ENCODE measurements at places on chromosomes 16 and 17. TPM values are rescaled to one million over a fixed set of nuclear protein-coding genes. Genes with fewer than 3 reads are reported as not detected.

The ARHGAP23 gene
- 0.43 TPM for total RNA-seq

The NLRC3 gene
- total RNA-seq: 26.2 TPM

The TERF2IP gene
- 89.9 TPM for total RNA-seq

The UBALD2 gene
- total RNA-seq: 262 TPM

The MT3 gene
- 1.6 TPM for total RNA-seq

The RDM1 gene
- 8.4 TPM for total RNA-seq

The CCL8 gene
- not detected for total RNA-seq

The NPIPB6 gene
- total RNA-seq: 5.2 TPM

The CDT1 gene
- 240 TPM for total RNA-seq

DNA sequence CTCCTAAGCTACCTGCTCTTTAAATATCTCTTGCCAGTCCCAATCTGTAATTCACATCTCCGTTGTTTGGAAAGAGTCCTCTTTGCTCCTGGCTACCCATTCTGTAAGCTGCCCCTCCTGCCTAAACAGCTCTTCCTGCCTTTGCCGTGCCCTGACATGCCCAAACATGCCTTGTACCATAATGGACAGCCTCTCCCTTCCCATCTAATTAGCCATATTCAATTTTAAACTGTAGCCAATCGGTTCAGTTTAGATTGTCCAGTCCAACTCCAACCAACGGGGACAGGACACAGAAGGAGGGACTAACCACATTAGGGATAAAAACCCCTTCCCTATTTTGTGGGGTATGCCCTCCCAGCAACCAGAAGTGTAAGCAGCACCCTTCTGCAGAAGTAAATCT lies 30.6 kb upstream of the CLEC3A start:
- DNase-seq: no peak

GRCh38 chr16:4403133-4403949 lies 13.1 kb downstream of the CORO7 start:
- DNase-seq: no peak

GRCh38 chr17:9587969-9588656 lies 11.7 kb downstream of the CFAP52 start:
- DNase-seq: no peak

GRCh38 chr17:4881761-4882555 lies 17.4 kb upstream of the C17orf107 start:
- DNase-seq: peak; percentile 68

GRCh38 chr16:59540621-59541020 lies 806.5 kb upstream of the GOT2 start:
- DNase-seq: no peak

DNA sequence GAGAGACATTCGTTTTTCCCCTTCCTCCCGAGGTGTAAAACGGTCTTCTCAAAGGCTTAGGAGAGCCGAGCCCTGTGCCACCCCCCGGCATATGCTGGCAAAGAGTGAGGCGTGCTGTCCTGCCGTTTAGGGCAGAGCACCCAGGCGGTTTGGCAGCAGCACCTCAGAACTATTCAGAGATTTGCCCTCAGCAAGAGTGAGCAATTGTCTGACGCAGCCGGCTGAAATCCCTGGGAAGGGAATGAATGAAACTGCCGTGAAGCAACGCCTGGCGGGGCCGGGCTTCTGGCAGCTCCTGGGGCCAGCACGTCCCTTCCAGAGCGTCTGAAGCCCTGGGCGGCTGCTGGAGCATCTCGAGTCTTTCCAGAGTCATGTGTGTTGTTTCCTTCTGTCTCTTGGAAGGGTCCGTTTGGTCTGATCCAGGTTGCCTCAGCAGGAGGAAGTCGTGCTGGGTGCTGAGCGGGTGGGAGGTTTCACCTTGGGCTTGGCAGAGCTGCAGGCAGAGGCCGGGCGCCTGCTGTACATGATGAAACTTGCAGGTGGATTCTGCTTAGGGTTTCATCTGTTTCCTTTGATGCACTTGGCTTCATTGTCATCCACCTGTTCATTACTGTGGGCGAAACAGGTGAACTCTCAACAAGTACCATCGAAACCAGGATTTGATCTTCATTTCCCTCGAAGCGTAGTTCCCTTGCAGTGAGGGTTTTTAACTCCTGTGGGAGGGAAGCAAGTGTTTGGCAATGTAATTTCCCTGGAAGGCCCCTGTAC lies 35.4 kb downstream of the TBCD start:
- DNase-seq: no peak

GRCh38 chr16:68283346-68283745 lies 19.0 kb downstream of the SLC7A6 start:
- DNase-seq: no peak

- DNase-seq: no peak
Observed at GRCh38 chr17:48241131-48241591, 133.6 kb downstream of the SNX11 start.

- no peak for DNase-seq
Observed at GRCh38 chr16:27665881-27666280, 115.9 kb downstream of the KATNIP start.

GRCh38 chr16:15459791-15460190 lies 25.4 kb downstream of the BMERB1 start:
- no peak for DNase-seq

DNA sequence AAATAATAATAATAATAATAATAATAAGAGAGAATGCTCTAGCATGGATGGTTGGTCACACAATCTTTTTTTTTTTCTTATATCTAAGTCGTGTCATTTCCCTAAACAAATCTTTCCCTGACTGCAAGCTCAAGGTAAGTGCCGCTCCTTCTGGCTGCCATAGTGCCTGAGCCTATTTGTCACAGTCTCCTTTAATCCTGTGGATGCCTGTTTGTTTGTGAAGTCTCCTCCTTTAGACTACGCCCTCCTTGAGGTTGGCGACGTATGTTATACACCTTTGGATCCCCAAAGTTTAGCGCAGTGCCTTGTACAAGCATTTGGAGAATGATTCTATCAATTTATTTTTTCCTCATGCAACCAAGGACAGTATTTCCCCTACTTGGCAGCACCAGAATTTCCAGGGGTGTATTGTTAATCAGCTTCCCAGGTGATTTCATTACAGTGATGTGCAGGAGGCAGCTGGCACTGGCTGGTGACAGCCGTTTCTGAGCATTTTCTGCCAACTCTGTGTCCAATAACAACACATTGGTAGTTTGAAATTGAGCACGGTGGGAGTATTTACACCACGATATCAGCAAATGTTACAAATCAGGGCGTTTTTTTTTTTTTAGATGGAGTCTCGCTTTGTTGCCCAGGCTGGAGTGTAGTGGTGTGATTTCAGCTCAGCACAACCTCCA lies 26.6 kb downstream of the TMEM238L start:
- no peak for DNase-seq

DNA sequence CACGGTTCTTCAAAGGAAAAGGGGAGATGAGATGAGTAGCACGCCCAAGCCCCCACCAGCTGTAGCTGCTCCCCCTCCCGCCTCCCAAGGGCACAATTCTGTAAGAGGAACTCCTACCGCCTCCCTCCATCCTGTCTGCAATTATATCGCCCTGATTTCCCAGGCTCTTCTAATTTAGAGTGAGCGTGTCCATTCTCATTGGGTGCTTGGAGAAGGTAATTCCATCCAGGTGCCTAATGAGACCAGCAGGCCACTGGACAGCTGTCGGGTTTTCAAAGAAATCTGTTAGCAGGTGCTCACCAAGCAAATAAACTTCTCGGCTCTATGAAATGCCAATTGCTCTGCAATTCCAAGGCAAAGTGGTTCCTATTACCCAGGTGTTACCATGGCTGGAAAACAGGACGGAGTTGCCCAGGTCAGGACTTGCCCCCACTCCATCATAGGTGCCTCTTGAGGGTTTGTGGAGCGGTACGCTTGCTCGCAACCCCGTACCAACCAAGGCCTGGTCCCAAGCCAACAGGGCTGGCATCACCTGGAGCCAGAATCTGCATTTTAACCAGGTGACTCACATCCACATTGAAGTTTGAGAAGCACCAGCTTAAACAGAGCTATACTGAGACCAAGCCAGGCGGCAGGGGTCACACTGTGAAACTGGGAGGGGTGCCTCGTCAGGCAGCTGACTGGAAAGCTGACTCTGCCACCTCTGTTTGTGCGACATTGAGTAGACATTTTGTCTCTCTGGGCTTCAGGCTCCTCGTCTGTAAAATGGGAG lies 16.5 kb upstream of the MEAK7 start:
- no peak for DNase-seq

DNA sequence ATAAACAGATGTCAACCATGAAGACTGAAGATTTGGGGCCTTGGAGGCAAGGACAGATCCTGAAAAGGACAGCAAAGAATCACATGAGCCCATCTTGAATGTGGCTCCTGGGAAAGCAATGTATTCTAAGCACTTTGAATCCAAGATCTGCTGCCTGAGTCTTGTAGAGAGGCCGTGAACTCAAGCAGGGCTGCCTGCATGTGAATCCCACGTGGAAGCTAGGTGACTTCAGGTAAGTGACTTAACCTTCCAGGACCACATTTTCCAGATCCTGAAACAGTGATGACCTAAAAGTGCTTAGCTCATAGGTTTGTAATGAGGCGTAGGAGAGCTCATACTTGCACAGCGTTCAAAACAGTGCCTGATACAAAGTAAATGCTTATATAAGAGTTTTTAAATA lies 373.0 kb upstream of the SALL1 start:
- no peak for DNase-seq

- DNase-seq: no peak
Observed at GRCh38 chr16:27722207-27722606, 172.3 kb downstream of the KATNIP start.

DNA sequence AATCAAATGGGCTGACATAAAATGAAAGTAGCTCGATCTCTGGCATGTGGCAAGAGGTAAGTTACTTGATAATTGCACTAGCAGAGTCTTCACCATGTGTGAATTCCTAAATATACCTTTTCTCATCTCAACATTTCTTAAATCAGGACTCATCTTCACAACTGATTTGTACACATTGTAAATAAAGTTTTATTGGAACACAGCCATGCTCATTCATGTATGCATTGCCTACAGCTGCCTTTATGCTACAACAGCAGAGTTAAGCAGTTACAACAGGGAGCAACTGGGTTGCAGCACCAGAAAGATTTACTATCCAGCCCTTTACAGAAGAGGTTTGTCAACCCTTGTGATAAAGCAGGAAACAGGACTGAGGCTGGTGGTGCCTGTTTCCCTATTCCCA lies 48.1 kb downstream of the ARHGAP17 start:
- DNase-seq: no peak

DNA sequence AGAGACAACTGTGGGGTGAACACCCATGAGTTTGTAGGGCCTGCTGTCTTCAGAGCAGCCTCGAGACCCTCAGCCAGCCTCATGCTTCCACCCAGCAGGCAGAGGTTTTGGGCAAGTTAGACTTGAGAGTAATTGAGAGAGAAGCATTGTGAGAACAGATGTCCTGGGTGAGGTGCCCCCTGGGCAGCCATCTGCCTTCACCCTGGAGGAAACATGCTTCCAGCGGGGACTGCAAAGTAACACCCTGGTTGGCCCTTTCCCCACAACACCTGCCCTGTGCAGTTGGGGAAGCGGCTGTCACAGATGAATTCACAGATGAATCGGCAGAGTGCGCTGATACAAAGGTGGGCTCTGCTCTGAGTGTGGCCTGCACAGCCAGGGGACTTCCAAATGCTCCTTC lies 23.4 kb downstream of the ATPAF2 start:
- no peak for DNase-seq

DNA sequence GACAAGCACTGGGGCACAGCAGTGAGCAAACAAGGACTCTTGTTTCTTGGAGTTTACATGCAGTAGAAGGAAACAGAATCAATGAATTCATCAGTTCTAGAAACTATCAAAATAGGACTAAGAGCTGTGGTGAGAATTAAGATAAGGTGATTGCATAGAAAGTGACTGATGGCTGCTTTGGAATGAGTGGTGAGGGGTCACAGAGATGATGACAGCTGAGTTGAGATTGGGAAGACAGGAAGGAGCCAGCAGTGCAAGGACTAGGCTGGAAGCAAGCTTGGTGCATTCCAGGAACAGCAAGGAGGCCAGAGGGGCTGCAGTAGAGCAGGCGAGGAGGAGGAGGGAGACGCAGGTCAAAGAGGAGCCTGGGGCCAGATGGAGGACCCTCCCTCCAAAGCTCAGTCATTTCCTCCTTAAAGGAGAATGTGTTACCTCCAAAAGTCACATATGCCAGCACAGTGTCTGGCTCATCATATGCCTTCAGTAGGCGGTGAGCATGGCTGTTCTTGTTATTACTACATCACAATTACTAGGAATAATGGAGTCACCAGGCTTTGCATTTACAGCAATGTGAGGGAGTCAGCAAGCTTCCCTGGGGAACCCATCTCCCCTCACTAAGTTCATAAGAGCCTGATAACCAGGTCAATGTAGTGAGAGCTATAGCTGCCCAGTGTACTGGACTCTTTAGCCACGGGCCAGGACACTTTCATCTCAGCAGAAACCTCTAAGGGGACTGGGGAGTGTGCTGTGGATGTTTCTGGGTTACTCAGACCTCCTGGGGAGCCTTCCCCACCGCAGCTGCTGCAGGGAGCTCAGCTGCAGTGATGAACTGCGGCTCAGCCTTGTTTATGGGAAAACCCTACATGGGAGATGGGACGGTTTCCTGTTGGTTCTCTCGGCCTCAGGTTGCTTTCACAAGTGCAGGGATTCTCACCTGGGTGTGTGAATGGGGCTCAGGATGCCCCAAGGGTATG lies 157.2 kb downstream of the SEC14L1 start:
- no peak for DNase-seq

DNA sequence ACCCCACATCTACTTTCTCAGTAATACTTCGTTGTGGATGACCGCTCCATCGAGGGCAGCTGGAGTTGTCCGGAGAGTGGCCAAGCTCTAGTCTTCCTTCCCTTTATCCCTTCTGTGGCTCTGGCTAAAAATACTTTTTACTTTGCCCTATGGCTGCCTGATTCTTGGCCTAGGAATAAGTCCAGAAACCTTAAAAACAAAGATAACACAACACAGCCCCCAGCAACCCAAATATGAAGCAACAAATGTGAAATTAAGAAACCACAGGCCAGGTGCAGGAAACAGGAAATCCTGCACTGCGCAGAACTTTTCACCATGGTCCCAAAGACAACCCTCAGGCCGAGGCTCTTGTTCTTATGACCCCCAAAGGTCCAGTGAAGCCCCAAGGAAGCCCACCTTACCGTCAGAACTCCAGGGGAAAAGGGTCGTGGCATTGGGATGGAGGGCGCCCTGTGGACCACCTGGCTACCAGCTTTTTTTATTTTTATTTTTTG lies 26.0 kb downstream of the TK2 start:
- no peak for DNase-seq

DNA sequence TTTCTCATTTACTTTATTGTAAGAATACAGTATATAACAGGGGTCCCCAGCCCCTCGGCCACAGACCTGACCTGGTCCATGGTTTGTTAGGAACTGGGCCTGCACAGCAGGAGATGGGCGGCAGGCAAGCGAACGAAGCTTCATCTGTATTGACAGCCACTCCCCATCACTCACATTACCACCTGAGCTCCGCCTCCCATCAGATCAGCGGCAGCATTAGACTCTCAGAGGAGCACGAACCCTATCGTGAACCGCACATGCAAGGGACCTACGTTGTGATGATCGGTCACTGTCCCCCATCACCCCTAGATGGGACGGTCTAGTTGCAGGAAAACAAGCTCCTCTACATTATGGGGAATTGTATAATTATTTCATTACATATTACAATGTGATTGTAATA lies 410.6 kb downstream of the SLC39A11 start:
- DNase-seq: no peak

All from activated naive CD4-positive, alpha-beta T cell treated with anti-CD3 and anti-CD28 coated beads, Interleukin-2, amount 50 U/mL, for 72 hours (primary cell).